Tongue (tissue), 3 donors: ENCODE measurements at places on chromosomes 12 and 14.
A peak's percentile ranks its signal among the peaks of the same experiment; 100 is the strongest.

DNA sequence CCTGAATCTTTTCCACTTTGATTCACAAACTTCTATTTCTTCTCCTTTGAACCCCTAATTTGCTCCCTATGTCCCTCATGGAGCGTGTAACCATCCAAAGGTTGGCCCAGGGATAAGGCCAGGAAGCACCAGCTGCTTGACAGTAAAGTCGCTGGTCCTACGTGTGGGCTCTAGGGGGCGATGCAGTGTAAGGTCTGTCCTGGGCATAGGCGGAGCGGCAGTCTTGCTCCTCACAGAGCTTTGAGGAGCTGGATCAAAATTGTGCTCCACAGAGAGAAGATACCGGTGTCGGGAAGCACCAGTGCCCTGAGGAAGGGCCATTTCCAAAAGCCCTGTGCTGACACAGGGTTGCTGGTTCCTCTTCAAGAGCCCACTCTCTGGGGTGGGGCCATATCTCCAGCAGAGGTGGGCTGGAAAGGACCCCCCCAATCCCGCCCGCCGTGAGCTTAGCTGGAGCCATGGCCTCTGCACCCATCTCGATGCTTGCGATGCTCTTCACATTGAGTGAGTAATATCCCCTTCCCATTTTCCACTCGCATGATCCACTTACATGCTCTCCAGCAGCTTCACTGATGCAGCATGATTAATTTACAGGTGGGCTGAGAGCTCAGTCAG is 49.9 kb upstream of the OR4E1 start:
- DNase-seq: no peak

GRCh38 chr12:100986595-100987547 is 192.3 kb downstream of the ANO4 start:
- DNase-seq: peak; percentile 9

DNA sequence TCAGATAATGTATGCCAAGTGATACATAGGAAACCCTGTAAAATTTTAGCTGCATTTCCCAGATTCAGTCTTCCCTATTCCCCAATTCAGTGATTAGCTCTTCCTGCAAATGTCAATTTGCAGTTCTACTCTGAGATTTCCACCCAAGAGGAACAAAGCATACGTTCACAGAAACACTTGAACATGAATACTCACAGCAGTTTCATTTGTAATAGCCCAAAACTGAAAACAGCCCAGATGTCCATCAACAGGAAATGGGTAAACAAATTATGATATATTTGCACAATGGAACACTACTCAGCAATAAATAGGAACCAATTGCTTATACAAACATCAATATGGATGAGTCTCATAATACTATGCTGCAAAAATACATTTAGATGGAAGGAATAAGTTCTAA is 194.2 kb downstream of the GXYLT1 start:
- DNase-seq: no peak

DNA sequence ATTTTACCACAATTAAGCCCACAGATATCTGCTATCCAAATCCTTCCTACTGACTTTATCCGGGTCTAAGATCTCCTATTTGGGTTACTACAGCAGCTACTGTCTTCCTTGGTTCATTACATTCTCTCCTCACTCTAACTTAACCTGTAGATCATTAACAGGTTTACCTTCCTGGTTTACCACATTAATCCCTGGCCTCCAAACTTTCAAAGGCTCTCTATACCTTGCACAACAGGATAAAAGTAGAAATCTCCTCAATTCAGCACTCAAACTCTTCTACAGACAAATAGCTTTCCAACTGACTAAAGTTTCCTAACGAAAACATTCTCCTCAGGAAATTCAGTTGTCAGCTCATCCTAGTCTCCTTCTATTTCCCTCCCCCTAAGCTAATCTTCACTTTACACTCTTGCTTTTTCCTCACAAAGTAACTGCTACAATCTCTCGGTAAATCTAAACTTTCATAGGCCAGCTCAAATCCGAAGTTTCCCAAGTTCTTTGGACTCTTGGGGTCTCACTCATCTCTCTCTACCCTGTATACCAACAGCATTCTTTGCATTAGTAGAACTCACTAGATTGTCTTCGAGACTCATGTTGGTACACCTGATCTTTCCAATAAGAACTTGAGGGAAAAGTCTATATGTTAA is 2.7 kb downstream of the BTBD7 start:
- no peak for DNase-seq

DNA sequence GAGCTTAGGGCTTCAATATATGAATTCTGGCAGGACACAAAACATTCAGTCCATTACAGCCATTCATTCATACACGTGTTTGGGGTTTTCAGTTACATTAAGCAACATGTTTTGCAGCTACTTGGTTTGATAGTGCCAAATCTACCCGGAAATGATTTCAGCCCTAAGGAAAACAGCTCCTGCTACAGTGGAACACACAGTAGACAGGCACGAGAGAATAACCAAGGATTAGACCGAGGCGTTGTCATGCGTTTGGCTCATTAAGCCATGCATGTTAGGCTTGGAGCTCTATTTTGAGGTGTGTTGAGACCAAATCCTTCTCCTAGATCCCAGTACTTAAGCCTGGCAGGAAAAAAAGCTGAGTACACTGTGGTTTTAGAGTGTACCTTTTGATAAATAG is 177.4 kb downstream of the PRKCH start:
- DNase-seq: peak; percentile 47

- peak; percentile 93 for DNase-seq
These were observed at the start of gene TM9SF1 for GRCh38 chr14:24195186-24196070. TM9SF1 (minus strand) TSS chr14:24195441; CDS start chr14:24195019, 422 bp downstream.

DNA sequence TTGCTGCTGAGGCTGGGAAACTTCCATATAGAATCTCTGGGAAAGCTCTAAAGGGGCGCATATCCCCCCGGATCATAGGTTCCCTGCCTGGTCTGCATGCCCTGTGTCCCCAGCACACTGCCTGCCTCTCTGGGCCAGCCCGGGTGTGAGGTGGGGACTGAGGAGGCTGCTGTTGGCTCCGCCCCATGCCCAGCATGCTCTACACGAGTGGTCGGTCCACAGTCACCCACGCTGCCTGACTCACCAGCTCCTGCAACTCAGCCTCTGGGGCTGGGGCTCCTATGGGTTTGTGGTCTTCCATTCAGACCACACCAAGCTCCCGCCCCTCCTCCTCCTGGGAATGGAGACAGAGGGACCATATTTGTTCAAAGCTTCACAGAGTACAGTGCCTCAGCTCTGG is 88.5 kb upstream of the ANO2 start:
- DNase-seq: no peak

GRCh38 chr12:3833670-3834310 is 39.4 kb downstream of the PARP11 start:
- no peak for DNase-seq

GRCh38 chr14:29085546-29085945 is 319.0 kb downstream of the FOXG1 start:
- no peak for DNase-seq

DNA sequence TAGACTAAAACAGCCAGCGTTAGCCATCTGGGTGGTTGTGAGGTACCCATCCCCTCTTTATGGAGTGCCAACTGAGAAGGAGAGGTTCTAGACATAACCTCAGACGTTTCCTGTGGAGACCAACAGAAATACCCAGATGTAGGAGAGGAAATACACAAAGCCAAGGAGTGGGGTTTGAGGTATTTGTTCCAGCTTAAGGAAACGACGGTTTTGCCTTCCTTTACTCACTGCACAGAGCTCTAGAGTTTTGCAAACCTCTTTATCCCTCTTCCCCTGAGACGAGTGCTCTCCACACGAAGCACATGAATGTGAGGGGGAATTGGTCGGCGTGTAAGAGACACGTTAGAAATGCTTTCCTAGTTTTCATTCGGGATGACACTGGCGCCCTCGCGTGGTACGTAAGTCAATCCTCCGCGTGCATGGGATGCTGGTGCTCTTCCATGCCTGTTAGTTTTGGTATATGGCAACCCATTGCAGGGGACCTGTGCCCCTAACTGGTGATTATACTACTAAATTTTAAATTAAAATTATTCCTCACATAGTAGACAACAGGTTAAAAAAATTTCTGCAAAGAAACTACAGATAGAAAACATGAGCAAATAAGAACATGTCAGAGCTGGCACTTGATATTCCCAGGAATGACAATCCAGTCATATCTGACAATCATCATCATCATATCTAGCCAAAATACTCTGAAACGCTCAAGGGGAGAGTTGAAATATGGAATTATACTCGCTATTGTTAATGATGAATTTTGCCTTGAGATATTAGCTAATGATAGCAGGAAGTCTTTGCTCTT is 121.7 kb downstream of the PPM1H start:
- DNase-seq: peak; percentile 84

- DNase-seq: no peak
These were observed 31.6 kb downstream of the TBC1D15 start for GRCh38 chr12:71871116-71871515.

DNA sequence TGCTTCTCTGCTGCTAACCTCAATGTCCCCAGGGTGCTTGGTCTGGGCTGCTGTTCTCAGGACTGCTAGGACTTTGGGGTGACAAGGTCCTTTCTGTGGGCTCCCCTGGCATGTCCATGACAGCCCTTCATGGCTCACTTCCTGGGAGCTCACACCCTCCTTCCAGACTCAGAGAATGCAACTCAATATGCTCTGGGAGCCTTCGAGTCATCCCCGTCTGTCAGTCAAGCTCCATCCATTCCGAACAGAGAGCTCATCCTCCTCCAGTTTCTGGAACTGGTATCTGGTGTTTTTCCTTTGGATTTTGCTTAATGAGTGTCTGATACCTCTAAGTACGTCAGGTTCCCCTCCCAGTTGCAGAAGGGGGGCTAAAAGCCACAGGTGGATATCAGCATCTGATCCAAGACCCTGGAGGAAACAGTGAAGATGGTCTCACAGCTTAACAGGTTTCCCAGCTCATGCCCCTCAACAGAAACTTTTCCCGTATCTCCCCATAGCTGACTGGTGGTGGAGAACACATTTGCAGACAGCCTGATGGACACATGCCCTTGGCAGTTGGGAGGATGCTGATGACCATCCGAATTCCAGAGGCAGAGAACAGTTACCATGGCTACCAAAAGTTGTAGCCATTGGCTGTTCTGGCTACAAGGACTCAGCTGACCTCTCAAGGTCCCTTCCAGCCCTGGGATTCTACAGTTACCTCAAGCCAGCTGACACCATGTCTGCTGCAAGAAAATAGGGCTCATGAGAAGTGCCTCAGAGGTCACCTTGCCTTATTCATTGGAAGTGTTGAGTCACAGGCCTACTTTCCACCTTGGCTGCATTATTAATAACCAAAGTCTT is 9.5 kb upstream of the RAB35 start:
- no peak for DNase-seq

DNA sequence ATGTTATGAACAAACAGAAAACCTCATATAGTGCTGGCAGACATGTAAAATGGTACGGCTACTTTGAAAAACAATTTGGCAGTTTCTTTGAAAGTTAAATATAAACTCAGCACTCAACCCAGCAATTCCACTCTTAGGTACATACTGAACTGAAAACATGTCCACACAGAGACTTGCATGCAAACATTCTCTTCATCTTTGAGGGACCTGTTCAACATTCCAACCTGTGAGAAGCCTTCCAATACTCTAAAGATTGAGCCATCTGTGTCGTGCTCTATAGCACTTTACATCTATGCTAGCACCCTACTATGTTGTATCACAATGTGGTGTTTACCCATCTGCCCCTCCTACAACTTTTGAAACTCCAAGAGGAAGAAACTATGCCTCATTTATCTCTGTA is 79.3 kb downstream of the DNAI7 start:
- DNase-seq: no peak

- DNase-seq: no peak
These were observed 931.2 kb downstream of the AACS start for GRCh38 chr12:125996443-125996842.

DNA sequence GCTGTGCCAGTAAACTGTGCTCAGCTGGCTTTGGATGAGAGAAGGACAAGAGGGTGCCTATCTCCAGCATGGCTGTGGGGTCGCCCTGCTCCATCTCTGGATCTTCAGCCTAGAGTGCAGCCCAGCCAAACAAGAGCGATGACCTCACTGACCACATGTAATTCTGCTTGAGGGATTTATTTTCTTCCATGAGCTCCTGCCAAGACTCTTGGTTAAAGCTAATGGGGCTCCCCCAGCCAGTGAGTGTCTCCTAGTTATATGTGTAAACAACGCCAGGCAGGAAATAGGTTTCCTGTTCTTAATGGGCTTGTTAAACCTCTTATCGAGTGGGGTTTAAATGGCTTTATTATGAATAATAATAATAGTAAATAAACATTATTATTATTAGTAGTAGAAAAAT is 397.2 kb downstream of the NRXN3 start:
- DNase-seq: no peak
